Hepatocyte (in vitro differentiated cells): ENCODE measurements at places on chromosomes 12 and 14. TPM values are rescaled to one million over a fixed set of nuclear protein-coding genes. Genes with fewer than 3 reads are reported as not detected.
A peak's percentile ranks its signal among the peaks of the same experiment; 100 is the strongest.

DNA sequence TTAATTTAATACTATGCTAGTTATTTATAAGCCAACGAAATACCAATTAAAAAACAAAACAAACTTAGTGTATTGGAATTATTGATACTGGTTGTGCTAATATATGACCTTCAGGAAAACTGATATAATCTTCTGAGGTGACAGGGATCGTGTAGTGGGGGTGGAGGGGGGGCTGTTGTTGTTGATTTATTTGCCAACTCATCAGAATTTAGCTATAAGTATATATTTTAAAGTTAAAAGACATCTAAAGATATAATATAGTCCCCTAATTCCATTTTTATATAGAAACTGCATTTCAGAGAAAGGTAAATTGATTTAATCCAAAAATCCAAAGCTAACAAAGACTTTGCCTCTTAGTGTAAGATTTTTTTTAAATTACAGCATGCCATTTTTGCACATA lies 210.5 kb downstream of the LRRK2 start:
- DNase-seq: no peak

GRCh38 chr14:91397965-91398591 lies 19.5 kb downstream of the CCDC88C start:
- no peak for DNase-seq

DNA sequence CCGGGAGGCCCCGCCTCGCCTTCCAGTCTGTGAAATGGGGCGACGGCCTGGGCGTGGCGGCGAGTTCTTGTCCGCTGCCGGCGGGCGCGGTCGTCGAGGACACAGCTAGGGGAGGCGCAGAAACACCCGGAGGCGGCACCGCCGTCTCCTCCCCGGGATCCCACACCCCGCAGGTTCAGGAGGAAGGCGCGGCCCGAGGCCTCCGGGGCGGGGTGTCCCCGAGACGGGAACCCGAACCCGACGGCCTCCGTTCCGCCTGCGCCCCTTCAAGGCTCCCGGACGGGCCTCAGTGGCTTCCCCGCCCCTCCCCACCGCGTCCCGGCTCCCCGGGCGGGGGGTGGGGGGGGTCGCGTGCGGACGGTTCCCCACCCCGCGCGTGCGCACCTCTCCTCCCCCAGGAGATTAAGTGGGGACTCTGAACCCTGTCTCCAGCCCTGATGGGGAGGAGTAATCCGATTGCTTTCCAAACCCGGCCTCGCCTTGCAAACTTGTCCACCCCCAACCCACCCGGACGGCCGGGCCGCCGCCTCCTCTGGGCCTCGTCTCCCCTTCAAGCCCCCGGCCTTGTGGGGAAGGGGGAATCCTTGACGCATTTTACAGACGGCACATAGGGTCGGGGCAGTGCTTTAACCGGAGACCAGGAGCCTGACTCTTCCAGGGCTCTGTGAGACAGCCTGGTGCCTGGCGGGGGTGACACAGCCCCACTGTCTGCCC lies 35.3 kb upstream of the ANKRD9 start:
- peak; percentile 82 for DNase-seq

DNA sequence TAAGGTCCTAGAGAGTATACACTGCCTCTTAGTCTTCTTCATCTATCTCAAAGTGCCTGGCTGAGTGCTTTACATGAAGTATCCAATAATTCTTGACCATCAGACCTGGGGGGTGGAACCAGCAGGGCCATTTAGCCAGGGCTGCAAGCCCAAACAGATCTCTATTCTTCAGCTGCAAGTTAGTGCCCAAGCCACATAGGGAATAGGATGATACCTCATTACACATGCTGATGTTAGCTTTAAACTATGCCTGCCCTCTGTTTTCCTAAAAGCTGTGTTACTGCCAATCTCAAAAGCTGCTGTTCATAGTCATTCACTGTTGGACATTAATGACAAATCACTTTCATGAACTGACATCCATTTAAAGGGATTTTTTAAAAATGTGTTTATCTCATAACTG lies 16.7 kb upstream of the IFNG start:
- no peak for DNase-seq

DNA sequence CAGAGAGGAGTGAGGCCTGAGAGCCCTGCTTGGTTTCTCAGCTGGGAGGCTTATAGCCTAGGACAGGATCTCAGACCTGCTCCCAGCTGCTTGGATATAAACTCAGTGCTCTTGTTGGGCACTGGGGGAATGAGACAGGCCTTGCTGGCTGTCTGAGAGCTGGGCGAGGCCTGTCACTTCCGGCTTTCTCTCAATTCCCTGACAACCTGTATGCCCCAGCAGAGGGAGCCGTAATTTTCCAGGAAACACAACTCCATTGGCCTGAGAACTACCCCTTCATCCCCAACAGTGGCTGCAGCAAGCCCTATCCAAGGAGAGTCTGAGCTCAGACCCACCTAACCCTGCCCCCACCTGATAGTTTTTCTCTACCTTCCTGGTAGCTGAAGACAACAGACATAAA lies 258.3 kb upstream of the STXBP6 start:
- no peak for DNase-seq

DNA sequence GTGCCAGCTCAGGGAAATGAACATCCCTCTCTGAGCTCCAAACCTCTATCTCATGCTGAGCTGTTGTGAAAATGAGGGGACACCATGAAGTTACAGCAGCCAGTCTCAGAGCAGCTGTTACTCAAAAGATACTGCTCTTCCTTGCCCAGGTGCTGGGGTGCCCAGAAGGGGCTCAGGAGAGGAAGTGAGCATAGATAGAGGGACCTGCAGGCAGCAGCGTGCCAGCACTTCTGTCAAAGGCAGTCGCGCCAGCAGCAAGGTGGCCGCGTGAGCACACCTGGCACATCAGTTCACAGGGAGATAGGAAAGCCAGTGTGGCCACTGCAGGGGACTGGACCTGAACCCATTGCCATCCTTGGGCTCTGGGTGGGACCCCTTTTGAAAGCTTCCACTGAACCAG lies 27.8 kb downstream of the C14orf132 start:
- no peak for DNase-seq

DNA sequence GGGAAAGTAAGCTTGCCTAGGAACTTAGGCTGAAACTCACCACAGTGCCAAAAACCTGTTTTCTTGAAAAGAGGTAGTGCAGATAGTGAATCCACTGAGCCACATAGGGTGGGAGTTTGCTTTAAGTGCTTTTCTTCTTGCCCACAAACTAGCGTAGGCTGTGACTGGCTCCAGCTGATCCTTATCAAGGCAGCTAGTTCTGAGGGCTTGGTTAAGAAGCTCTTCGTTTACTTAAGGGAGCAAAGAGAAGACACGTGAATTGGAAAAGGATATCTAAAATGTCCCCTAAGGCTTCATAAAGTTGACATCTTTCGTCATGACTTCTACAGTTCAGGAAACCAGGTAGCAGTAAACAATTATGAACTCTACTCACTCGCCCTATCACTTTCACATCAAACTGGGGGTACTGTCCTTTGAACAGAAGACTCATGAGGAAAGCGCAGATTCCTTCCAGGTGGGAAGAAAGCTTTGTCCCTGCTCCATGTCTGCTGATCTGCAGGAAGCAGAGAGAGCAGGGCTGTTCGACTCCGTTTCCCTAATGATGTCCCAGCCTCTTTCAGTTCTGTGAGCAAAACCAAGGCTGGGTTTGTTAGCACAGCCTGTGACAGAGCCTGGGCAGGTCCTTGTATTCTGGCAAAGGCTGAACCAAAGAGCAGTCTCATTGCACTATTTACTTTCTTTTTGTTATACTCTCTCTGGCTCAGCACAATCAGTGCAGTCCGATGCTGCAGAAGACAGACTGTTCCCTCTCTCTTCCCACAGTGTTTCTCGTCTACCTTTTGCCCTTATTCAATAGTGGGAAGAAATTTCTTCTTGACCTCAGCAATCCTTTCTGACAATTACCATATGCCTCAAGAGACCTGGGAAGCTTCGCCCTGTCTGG lies 93.5 kb upstream of the ETV6 start:
- DNase-seq: peak; percentile 20

DNA sequence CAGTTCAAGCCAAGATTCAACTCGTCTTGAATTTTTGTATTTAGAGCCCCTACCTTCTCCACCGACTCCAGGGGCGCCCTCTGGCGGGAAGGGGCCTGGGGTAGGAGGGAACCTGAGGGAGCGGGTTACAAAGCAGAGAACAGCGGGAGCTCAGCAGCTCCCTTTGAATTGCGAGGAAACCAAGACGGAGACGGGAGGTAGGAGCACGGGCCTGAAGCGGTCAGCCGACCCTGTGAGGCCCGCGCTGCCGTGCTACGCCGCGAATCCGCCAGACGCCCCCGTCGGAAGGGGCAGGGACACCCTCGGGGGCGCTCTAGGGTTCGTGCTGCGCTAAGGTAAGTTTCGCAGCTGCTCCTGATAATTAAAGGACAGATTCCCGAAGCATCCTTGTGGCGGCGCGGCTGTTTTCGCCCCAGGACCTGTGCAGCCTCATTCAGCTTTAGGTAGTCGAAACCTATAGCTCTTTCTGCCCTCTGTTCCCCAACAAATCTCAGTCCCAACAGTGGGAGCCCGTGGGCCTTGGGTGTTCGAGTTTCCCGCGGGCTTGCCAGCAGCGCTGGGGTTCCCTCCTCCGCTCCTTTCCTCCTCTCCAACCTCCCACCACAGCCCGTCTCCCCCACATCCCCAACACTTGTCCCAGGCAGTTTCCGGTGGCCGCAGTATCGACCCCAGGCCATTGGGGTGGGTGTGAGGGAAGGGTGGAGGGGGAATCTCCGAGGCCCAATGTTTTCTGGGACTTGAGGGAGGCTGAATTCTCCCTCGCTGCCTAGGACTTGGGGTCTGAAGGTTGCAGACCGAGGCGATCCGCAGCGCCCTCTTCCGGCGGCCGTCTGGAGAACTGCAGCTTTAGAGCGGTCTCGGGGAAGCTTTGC lies 5.1 kb upstream of the NKX2-1 start:
- peak; percentile 71 for DNase-seq

UNC79 gene
- total RNA-seq: 0.20 TPM in 2 replicates

ART4 gene
- 4.9 and 6.3 TPM in 2 replicates for total RNA-seq

INHBE gene
- 44.2 and 45.9 TPM in 2 replicates for total RNA-seq

CLEC4D gene
- 0.10 TPM in 1 of 2 replicates, not detected in the other for total RNA-seq
